ENCODE measurements at places on chromosomes 2 and 18.

- DNase-seq, result no peak
Observed at GRCh38 chr2:218536804-218537494, 31.2 kb downstream of the USP37 start.

DNA sequence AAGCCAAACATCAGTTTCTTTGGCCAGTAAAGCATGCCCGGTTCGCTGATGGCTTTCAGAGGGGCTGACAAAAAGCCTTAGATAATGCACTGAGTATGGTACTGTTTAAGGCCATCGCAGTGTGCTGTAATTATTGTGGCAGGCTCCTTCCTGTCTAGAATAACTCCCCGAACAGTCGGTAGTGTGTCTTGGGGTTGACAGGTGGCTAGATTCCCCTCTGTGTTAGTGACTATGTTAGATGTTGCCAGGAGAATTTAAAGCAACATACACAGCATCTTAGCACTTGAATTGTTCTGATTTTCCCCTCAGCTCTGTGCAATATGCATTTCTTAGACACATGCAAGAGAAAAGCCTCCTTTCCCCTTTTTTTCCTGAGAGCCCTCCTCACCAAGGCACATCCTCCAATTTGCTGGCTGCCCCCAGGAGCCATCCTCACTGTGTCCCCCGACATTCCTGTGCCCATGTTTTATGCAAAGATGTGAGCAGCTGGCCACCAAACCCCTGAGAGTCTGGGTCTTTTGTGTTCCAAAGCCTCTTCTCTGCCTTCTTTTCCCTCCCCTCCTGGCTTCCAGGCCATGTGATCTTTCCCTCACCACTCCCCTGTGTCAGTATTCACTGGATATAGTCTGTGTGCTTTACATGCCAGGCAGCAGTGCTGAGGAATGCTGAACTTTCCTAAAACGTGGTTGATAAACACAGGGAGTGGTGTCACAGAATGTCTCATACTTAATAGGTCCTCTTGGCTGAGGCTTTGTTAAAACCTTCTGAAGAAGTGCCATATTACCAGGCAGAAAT, 331.5 kb downstream of the HRH4 start:
- no peak for DNase-seq

- DNase-seq, result no peak
Observed at GRCh38 chr2:193845604-193846003, 1650.9 kb upstream of the TMEFF2 start.

DNA sequence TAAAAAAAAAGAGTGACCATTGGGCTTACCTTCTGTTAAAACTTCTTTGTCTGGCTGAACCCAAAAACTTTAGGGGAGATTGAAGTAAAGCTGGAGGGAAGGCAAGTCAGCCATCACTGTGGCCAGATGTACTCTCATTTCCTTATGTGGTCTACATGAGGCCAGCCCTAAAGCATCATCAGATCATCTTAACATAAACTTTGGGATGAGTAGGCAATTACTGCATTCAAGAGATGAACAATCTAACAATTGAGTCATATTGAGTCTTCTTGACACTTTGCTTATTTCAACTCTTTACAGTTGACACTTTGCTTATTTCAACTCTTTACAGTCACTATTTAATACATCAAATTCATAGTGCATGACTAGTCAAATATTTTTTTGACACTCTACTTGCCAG, 155.6 kb downstream of the QPCT start:
- no peak for DNase-seq

- no peak for DNase-seq
Observed at GRCh38 chr18:45745817-45746461, 22.0 kb downstream of the SLC14A1 start.

GRCh38 chr2:39150102-39150562, 29.3 kb upstream of the SOS1 start:
- DNase-seq, result no peak

GRCh38 chr2:64708829-64709228, 55.1 kb upstream of the SERTAD2 start:
- DNase-seq, result no peak

DNA sequence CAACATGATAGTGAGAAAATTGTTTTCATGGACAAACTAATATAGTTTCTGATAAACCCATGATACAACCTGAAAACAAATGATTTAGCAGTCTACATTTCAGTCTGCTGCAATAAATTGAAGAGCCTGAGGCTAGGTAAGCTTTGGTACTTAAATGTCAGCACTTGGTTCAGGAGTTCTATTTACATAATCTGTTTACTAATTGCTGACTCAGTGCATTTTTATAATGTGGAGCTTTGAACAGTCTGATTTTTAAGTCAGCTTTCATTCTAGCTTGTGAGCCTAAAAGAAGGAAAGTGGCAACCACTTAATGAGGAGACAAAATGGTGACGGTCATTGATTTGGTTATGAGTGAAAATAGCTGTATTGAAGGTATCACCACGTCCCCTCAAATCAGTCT, 488.6 kb downstream of the CPS1 start:
- no peak for DNase-seq

DNA sequence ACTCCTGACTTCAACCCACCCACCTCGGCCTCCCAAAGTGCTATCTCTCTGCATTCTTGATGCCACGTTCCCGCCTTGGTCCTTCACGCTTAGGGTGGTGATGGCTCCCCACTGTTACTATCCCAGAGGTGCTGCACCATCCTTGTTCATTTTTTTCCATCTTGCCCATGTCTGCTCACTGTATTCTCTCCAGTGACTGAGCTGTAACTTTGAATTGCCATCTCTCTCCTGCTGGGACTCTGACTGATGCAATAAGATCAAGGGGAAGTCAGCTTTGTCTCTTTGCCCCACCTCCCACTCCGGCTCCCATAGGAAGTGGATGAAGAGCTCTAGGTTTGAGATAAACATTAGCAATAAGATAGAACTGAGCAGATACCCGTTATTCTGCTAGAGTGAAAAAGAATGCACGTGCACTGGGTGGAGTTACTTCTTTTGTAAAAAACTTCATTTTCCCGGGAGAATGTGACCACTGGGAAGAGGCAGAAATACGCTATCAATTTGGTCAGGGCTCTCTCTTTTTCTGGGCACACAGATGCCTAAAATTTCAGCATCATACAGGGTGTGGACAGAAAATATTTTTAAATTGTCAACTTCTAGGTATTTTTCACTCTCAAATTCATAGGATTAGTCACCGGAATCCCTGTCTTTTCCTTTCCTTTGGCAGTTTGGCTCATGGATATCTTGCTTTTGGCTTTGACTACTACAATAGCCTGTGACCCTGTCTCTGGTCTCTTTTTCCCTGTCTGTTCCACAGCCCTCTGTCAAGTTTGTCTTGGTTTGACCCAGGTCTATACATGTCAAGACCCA, 105.4 kb downstream of the POLR1A start:
- no peak for DNase-seq

DNA sequence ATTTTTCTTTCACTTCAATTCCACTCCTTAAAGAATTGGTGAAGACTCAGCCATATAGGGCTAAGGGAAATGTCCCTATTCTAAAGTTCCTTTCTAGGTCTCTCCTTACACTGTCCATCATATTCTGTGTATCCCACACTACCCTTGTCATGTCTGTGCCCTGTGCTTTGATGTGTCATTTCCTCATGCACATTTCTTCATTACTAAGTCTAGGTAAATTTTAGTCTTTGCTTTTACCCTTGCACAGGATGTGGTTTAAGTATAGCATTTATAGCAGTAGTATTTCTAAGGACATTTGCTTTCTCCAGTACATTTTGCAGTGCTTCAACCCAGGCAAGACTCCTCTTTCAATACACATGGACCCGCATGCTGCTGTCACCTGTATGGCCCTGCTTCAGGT, 221.5 kb upstream of the ACVR2A start:
- no peak for DNase-seq

DNA sequence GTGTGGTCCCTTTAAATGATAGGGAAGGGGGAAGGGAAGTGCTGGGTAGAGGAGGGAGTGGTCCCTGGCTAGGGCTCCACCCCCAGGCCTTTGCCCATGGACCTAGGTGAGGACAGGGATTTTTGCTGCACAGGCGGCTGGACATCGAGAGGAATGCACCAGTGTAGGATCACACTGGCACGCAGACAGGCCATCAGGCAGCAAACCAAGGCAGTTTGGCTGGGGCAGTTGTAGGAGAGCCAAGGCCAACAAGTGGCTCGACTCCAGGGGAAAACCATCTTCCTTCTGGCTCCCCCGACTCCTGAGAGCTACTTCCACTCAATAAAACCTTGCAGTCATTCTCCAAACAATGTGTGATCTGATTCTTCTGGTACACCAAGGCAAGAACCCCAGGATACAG, 402.0 kb upstream of the LRRTM1 start:
- DNase-seq, result no peak

DNA sequence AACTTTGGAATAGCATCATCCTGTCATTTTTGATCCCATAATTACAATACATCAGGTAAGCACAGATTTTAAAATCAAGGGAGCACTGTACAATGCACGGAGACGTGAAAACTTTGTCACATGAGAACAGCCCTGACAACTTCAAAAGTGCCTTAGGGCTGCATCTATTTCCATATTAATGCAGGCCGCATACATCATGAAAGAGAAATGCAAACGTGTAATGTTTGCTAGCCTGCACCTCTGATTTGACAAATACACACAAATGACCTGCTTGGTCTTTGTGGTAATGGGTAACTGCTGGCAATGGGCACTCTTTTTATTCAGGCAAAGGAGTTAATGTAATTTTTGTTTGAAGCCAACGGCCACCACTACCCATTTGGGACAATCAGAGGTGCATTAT, 202.0 kb upstream of the EPHA4 start:
- DNase-seq, result no peak

DNA sequence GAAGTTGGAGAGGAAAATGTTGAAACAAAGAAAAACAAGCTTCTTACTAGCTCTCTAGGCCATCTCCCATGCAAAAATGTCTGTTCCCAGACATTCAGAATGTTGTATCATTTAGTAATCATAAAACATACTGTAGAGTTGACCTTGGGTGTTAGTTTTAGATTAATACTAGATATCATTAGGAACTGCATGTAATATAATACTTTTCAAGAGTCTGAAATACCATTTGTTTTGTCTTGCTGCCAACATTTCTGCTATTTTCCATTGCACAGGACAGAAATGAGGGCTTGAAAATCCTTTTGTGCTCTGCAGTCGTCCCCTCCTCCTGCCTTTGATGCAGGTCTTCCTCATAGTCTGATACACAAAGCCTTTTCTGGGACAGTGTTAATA, 89.5 kb upstream of the RBMS1 start:
- no peak for DNase-seq

- DNase-seq, result no peak
Observed at GRCh38 chr18:12282442-12283039, 25.5 kb upstream of the TUBB6 start.

DNA sequence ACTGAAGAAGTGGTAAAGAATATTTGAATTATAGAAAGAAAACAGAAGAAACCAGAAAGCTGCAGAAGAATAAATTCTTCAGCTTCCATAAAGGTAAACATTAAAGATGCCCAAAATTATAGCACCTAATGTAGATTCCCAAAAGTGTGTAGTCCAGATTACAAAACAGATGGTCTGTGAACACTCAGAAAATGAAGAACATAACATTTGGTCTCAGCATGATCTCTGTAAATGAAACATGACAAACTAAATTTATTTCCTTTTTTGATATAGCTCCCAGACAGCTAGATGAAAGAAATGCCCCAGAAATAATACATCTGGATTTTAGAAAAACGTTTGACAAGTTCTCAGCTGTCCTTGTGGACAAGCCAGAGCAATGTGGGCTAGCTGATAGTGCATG, 794.2 kb upstream of the NXPH2 start:
- DNase-seq, result no peak

- DNase-seq, result peak; percentile 62
Observed at GRCh38 chr18:45775241-45775676, 50.2 kb upstream of the SIGLEC15 start.

DNA sequence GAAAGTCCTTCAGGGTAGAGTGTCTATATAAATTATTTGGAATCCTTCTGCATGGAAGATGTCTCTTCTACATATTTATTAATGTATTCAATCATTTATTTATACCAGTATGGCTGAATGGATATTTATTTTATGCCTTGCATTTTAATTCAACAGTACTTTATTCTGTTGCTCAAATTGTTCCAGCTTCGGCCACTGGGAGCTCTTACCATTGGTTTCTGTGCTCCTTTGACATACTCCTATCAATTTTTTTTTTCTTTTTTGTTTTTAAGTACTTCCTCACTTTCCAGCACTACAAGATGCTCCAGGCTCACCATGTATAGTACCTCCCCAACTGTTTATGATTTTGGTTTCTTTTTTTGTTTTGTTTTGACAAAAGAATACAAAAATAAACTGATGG, 39.4 kb upstream of the WIPF1 start:
- DNase-seq, result no peak

- no peak for DNase-seq
Observed at GRCh38 chr2:170212625-170213280, 34.8 kb downstream of the MYO3B start.

DNA sequence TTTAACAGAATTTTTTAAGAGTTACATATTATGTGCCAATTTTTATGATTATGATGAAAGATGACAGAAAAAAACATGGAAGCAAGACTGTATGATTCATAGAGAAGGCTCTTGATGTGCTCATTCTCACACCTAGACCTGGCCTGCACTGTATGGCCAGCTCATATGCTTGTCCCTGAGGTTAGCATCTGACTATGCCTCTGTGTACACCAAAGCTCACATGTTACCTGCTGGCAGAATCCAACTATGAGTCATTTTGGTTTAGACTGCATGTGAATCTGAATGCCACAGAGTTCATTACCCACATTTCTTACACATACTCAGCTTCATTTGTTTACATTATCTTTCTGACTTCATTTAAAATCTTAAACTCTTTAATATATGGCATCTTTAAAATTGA, 139.0 kb downstream of the DSC3 start:
- no peak for DNase-seq

DNA sequence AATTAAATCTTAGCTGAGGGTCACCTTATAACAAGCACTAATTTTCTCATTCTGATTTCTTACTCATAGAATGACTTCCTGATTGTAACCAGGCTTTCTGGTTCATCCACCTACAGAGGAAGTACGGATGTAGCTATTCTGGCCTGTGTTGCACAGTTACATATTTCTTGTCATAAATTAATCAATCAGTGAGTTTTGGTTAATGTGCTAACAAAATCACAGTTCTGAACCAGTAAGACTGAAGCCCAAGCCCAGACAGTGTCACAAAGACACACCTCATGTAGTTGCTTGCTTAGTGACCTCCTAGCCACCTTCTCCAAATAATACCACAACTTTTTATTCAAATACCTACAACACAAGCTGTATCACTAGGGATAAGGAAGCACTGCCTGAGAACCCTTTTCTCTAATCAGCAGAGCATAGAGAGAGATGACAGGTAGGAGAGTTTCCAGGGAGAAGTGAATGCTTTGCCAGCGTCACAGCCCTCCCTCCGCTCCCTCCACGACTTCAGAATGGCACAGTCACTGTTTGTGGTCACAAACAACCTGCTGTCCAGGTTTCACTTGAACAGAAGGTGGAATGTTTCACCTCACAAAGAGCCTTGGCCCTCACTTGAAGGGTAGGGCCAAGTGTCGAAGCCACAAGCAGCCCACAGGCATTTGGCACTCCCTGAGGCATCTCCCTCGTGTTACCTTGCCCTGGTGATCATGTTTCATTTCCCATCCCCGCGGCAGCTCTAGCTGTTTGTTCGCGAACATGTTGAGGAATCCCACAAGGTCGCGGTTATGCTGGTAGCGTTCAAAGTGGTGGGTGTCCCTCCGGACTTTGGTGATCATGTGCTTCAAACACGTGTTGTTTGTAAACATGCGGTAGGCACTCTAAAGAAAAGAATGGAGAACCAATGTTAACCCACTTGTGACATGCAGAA, 120.8 kb upstream of the STK17B start:
- DNase-seq, result no peak

Measured in midbrain (tissue), 1 donor.